ENCODE measurements at places on chromosomes 11 and 22. TPM values are rescaled to one million over a fixed set of nuclear protein-coding genes. Genes with fewer than 3 reads are reported as not detected.

GRCh38 chr22:33242078-33242477, 183.9 kb upstream of the SYN3 start:
- DNase-seq = no peak

The P2RX6 gene
- total RNA-seq = 0.49 TPM

GRCh38 chr11:116724813-116725212, 48.0 kb downstream of the BUD13 start:
- no peak for DNase-seq

DNA sequence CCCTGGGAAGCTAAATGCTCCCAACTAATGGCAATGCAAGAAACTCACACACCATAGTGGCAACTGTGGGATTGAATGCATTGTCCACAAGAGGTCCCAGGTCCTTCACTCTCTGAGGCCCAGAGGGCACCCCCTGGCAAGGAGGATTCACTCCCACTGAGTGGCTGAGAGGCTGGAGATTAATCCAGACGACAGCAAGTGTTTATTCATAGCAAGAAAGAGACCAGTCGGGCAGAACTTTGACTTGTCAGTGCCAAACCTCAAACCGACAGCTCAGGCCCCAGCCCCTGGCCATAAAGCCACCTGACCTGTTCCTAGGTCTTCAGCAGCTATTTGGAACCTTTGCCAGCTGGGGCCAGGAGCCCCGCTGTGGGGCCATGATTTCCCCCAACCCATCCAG, 54.5 kb upstream of the MPEG1 start:
- DNase-seq = peak; percentile 36

The ZBTB3 gene
- total RNA-seq = 24.8 TPM

DNA sequence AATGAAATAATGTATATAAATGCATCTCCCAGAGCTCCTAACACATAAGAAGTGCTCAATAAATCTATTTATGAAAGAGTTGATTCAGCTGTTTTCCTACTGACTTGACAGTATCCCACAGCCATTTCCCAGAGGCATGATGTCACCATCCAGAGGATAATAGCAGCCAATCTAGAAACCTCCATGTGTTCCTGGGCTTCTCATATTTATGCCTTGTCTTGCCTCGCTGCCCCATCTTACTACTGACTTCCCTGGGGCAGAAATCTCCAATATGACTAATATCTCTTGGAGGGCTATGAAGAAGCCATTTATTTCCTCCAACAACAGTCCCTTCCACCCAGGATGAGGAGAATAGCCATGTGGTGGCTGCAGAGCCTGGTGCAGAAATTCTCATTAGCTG, 115.4 kb upstream of the NAV2 start:
- DNase-seq = no peak

The GRIK4 gene
- total RNA-seq = 0.27 TPM

DNA sequence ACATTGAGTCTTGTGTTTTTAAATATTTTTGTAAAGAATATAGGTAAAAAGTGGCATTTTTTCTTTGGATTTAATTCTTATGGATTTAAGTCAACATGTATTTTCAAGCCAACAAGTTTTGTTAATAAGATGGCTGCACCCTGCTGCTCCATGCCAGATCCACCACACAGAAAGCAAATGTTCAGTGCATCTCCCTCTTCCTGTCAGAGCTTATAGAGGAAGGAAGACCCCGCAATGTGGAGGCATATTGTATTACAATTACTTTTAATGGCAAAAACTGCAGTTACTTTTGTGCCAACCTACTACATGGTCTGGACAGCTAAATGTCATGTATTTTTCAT, 333 bp upstream of the CD3E start:
- no peak for DNase-seq

The APOC3 gene
- total RNA-seq = not detected

- DNase-seq = peak; percentile 46
Observed at GRCh38 chr11:65649656-65650546, 12.0 kb downstream of the SIPA1 start.

GRCh38 chr11:66146074-66146473, 76.0 kb downstream of the PACS1 start:
- no peak for DNase-seq

The VWA5A gene
- 6.2 TPM for total RNA-seq

The IGLL1 gene
- not detected for total RNA-seq

The HEPN1 gene
- not detected for total RNA-seq

DNA sequence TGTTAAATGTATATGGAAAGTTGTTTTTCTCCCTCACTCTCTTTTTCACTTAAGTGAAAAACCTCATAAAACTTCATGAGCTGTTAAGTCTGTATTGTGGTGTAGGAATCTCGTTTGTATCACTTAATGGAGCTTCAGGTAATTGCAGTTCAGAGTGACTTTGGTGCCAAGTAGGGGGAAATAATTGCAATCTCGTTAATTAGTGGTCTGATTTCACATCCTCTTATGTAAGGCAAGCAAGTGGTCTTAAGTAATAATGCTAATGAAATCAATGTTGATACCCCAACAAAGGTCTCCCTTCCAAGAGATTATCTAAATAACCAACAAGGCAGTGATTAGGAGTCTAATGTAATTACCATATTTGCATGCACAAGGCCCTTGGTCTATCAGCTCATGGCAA, 174.2 kb upstream of the SORL1-AS1 start:
- no peak for DNase-seq

The BACE1-AS gene
- 11.2 TPM for total RNA-seq

The BTBD18 gene
- not detected for total RNA-seq

The CBX7 gene
- 141 TPM for total RNA-seq

The CSF2RB gene
- 41.2 TPM for total RNA-seq

DNA sequence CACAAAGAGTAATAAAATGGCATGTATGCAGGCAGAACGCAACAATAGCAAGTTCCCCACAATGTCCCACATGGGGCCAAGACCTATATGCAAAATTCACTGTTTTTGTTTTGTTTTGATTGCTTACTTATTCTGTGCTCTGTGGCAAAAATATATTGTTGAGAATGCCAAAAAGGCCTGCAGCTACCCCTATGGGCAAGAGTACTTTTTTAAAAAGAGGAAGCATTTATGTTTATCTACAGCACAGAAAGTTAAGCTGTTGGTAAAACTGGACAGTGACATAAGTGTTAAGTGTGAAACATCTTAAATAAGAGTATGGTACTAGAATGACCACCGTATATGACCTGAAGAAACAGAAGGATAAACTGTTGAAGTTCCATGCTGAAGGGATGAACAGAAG, 301.9 kb upstream of the ZC3H12C start:
- no peak for DNase-seq

DNA sequence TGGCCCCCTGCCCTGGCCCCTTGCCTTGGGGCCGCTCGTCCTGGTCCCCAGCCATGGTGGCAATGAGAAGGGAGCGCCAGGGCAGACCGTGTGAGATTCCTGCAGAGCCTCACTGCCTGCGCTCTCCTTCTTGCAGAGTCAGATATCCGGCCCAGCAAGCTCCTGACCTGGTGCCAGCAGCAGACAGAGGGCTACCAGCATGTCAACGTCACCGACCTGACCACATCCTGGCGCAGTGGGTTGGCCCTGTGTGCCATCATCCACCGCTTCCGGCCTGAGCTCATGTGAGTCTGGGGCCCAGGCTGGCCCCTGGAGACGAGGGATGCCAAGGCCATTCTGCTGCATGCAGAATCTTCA, 114.1 kb downstream of the MICAL2 start:
- peak; percentile 30 for DNase-seq

DNA sequence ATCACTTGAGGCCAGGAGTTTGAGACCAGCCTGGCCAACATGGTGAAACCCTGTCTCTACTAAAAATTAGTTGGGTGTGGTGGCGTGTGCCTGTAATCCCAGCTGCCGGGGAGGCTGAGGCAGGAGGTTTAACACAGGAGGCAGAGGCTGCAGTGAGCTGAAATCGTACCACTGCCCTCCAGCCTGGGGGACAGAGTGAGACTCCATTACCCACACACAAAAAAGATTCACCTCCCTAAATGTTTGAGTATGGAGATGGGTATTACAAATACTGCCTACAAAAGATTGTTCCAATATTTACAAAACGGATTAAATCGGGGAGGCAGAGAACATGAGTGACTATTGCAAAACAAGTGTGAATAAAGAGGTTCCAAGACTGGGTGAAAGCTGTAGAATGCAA, 98.3 kb downstream of the PICALM start:
- no peak for DNase-seq

GRCh38 chr11:1573903-1574237, 1.8 kb upstream of the DUSP8 start:
- no peak for DNase-seq

- no peak for DNase-seq
Observed at GRCh38 chr22:39518996-39519680, 1.2 kb upstream of the ATF4 start.

DNA sequence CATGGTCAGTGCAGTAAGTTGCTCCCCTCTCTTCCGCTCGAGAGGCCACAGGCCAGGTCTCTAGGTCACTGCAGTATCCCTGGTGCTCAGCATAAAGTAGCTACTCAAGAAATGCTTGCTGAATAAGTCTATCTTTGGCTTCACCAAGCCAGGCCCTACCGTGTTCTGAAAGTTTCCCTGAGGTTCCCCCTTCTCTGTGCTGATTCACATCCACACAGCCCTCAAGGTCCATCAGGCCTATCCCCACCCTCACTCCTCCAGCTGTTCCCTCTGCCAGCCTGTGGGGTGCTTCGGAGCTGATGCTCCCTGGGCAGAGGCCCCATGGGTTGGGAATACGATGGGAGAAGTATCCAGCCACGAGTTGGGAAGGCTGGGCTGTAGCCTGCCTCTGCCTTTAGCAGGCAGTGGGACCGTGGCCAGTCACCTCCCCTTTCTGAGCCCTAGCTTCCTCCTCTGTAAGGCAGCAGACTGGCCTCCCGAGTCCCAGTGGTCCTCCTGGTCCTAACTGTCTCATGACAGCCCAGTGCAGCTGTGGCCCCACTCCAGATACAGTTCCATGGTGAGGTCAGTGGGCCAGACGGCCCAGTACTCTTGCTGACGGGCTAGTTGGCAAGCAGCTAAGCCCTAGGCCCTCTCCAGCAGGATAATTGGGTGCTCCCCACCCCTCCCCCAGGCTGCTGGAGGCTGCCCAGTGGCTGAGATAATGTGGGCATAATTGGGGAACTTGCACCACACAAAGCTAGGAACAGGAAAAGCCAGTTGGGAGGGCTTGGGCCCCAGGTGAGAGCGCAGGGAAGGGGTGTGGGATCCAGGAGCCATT, 48.2 kb downstream of the NECTIN1 start:
- DNase-seq = no peak

DNA sequence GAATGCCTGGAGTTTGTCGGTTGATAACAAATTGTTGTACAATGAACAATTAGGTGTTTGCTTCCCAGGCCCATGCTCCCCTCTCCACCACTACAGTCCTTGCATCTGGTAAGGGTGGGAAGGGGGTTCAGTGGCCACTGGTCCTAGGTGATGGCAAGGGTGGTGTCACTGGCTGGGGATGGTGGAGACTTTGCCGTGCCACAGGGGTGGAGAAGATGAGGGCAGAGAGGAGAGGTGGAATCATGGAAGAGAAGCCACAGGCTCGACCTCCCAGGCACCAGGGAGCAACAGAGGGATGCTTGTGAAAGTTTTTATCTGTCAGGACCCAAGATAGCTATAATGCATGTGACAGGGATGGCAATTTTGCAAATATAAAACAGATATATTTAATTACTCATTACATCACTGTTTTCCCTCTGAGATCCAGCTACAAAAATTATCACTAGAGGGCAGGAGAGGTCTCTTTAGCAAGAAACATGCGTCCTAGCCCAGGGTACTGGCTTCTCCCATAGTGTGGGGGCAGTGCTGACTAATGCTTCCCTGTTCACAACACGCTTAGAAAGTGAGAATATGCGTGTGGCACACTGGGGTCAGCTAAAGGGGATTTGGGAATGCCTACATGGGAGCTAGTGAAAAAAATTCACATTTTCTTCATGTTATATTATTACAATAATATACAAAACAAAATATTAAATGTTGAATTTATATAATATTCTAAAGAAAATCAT, 49.0 kb upstream of the AMPD3 start:
- DNase-seq = peak; percentile 72

The POU2F3 gene
- total RNA-seq = not detected

The POU2AF2 gene
- not detected for total RNA-seq

GRCh38 chr11:69344570-69345145, 50.7 kb downstream of the MYEOV start:
- DNase-seq = no peak

The TEX54 gene
- total RNA-seq = 1.1 TPM

- no peak for DNase-seq
Observed at GRCh38 chr22:20439556-20439927, 1.9 kb upstream of the SCARF2 start.

The CCND1 gene
- 7.7 TPM for total RNA-seq

DNA sequence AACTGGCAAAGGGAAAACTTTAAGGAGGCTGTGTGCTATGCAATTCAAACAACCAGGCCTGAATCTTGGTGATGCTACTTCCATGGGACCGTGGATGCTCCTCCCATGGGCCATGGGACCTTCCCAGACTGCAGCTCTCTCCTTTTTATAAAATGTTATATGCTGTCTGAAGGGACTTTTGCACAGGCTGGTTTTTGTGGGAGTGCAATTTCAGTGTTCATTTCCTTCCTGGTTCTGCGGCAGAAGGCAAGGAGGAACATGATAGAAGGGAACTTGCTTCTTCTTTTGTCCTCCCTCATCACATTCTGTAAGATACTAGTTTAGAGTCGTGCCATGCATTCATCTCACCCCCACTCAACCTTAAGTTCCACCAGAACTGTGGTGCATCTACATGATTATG, 68.9 kb downstream of the C11orf58 start:
- DNase-seq = no peak

GRCh38 chr22:33779243-33779642, 141.0 kb downstream of the LARGE1 start:
- no peak for DNase-seq

The STK33 gene
- 9.3 TPM for total RNA-seq

- no peak for DNase-seq
Observed at GRCh38 chr11:32426192-32426591, 9.1 kb downstream of the WT1 start.

The CRACR2B gene
- 9.7 TPM for total RNA-seq

The UCP3 gene
- total RNA-seq = 11.0 TPM

DNA sequence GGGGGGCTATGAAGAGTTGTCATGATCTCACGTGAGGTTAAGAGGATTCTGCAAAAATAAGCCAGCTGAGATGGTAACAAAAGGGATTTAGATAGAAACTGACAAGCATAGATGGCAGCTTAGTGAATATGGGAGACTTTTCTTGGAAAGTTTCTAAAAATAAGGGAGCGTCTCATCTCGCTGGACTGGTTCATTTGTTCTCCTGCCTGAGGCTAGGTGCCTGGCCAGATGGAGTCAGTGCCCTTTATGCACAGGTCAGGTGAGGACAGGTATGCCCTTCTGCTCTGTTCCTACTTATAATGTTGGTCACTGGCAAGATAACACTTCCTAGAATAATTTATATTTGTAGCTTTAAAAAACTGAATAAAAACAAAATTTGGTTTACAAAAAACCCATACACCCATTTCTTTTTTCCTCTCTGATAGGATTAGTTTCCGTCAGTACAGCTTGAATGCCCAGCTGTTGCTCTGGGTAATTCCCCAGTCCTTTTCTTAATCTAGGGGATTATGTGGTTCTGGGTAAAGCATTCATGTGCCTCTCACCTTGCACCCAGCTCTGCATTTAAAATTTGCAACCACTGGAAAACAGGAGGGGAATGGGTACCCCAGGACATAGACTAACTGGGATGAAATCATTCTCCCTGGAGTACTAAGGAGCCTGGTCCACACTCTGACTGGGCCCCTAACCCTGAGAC, 90.0 kb downstream of the AMOTL1 start:
- no peak for DNase-seq
